Stimulated activated CD4-positive, alpha-beta T cell treated with anti-CD3 and anti-CD28 coated beads, TNF-alpha, amount 100 ng/mL, for 48 hours (primary cell): ENCODE measurements at places on chromosomes 13 and 19.

DNA sequence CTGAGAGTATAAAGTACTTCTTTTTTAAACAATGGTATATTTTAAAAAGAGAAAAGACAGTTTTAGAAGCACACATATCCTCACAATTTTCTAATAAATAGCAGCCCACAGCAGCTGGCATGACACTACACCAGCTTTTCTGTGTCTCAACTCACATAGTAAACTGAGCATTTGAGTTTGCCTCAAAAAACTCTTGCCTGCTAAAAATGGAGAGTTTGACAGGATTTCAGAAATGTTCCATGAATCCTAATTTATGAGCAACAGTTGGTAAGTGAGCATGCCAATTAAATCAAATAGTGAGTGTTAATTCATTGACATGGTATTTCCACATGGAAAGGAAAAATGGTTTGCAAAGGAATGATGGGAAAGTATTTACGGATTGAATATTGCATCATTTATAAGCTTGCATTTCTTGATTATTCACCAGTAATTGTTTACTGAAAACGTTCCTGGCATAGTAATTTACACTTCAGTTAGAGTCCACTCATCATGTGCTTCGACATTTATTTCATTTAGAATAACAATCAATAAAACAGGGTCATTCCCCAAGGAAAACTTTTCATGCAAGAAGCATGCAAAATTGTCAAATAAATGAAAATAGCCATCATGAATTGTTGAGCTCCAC, 323.0 kb downstream of the EFNB2 start:
- DNase-seq: no peak

GRCh38 chr13:25862156-25862555, 189.7 kb downstream of the SHISA2 start:
- DNase-seq: no peak

DNA sequence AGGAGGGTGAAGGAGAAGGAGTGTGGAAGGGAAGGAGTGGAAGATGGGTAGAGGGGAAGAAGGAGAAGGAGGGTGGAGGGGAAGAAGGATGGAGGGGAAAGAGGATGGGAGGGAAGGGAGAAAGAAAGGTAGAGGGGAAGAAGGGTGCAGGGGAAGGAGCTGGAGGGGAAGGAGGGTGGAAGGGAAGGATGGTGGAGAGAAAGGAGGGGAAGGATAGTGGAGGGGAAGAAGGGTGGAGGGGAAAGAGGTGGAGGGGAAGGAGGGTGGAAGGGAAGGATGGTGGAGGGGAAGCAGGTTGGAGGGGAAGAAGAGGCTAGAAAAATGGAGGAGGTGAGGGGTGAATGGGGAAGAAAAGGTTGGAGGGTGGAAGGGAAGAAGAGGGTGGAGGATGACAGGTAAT, 927.9 kb downstream of the UQCRFS1 start:
- DNase-seq: no peak

DNA sequence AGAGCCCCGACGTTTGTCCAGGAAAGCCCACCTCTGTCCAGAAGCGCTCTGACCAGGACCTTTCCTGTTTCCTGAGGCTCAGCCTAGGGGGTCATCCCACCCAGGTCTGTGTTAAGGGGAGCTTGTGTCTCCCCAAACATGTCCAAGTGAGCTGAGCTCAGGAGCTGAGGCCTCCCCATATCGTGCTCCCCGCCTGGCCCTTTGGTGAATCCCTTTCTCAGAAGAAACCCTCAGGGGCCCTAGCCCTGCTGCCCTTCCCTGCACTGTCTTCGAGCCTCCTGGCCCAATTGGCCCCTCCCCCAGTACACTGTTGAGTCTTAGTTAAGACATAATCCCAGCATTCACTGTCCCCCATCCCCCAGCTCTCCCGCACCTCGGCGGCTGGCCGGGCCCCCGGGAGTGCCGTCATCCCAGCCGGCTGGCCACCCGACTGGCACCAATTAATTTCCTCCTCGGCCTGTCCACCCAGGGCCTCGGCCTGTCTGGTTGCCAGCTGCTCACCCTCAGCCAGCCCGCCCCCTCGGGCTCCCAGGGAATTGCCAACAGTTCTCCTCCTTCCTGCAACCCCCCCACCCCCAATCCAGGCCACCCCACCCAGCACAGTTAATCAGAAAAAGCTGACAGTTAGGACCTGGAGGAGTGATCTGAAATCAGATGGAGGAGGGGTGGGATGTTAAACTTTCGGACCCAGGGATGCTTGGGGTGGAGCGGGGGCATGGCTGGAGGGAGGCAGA, 13.6 kb downstream of the IER2 start:
- DNase-seq: no peak

- DNase-seq: no peak
These were observed 769.1 kb downstream of the PCDH9 start for GRCh38 chr13:66461021-66461420.

- no peak for DNase-seq
These were observed 4.0 kb upstream of the DLEU7 start for GRCh38 chr13:50847501-50847900.

GRCh38 chr13:49208619-49209018, 11.5 kb upstream of the MLNR start:
- no peak for DNase-seq

- no peak for DNase-seq
These were observed 43.6 kb downstream of the DOCK9 start for GRCh38 chr13:98934243-98934642.

DNA sequence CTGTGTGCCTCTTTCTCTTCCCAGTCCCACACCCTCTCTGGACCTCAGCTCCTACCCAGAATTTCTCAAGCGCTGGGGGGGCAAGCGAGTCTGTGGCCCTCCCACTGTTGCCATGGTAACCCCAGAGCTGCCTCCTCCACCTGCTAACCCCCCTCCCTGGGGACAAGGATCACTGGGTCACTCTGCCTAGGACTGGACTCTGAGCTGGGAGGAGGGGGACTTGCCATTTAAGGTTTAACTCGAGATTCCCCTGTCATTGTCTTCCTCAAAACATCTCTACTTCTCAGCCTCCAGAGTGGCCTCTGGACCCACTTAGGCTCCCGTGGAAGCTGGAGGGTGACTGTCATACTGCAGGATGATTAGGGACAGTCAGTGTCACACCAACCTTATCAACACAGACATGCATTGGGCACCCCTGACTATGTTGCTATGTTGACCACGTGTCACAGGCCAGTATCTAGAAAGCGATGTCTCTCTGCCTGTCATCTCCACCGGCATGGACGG, 2.2 kb downstream of the PALM3 start:
- no peak for DNase-seq

- no peak for DNase-seq
These were observed 595.8 kb downstream of the PCDH9 start for GRCh38 chr13:66634384-66634783.

- no peak for DNase-seq
These were observed 603 bp downstream of the ZC3H13 start for GRCh38 chr13:46051968-46052318.

GRCh38 chr13:43629691-43630480, 156.9 kb downstream of the ENOX1 start:
- no peak for DNase-seq

GRCh38 chr13:26254583-26255111, 718 bp downstream of the CDK8 start:
- DNase-seq: peak; percentile 15

DNA sequence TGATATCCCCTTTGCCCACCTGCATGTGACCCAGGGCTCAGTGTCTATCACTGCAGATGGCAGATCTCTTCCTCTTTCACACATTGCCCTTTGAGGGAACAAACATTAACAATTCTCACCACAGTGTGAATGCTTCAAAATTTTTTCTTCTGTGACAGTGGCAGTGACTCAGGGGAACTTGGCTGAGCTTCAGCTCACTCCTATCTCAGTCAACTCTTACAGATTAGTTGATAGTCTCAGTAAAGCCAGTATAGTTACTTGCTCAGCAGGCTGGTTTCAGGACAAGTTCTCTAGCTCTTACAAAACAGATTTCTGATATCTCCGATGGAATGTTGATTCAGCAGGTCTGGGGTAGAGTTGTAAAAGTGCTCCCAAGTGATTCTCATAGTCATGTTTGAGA, 166.9 kb downstream of the DLEU7 start:
- DNase-seq: no peak

GRCh38 chr13:111166882-111167675, 52.0 kb downstream of the ARHGEF7 start:
- DNase-seq: no peak

DNA sequence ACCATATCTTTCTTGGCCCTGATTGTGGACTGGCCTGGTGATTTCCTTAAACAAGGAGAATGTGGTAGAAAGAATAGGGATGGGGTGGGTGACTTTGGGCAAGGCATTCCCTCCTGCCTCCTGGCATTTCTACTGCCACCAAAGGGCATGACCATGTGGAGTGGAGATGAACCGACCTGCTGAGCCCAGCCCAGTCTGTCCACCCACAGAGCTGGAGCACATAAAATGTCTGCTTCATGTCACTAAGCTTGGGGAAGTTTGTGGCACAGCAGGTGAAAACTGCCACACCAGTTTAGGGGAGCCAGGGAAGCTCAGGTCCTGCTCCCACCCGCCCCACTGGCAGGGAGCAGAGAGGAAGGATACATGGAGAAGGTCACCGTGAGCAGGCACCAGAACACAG, 6.3 kb downstream of the TMEM161A start:
- no peak for DNase-seq

DNA sequence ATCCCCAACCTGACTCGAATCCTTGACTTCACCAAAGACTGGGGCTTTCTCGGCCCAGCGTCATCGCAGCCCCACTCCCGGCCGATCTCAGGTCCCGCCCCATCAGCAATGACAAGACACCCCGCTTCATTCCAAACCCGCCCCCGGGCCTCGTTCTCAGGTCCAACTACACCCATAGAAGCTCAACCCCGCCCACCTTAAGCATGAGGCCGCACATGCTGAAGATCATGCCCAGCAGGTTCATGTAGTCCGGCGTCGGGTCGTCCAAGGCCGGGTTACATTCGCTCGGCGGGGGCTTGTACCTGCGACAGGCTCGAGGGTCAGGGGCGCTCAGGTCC, 2.3 kb downstream of the WDR83 start:
- peak; percentile 61 for DNase-seq

DNA sequence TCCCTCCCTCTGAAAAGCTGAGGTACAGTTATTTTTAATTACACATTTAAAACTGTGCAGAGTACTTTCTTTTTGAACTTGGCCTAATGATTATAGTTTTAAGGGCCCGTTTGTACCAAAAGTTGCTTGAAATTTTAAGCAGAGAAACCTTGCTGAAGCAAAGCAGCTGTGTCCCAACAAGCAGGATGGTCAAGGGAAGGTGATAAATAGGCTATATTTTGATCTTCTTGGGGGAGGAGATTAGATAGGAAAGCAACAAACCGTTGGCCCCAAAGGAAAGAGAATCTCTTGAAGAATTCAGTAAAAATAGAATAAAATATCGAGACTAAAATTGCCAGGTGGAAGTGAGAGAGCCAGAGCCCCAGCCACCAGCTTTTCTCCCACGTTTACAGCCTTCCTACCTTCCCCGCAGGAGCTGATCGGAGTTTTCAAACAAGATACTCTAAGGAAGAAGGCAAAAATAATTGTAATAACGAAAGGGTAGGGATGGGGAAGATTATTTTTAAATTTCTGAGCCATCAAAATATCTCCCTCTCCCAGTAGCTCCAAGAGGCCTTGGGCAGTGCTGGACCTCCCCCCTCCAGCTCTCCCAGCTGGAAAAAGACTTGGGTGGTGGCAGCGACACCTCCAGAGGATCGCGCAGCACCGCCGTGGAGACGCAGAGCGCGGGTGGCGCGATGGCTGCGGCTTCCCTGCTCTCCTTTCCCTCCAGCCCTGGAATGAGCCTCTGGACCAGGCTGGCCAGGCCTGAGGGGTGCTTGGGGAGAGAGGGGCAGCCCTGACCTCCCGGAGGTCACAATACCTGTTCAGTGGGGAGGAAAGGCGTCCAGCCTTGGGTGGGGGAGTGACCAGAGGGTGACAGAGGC, 5.8 kb downstream of the ZIC2 start:
- DNase-seq: no peak

- DNase-seq: peak; percentile 63
These were observed 62.6 kb downstream of the KDM4B start for GRCh38 chr19:5031231-5032100.

GRCh38 chr13:34864671-34865070, 77.4 kb upstream of the NBEA start:
- no peak for DNase-seq

GRCh38 chr13:40438999-40439797, 227.2 kb downstream of the FOXO1 start:
- DNase-seq: no peak

DNA sequence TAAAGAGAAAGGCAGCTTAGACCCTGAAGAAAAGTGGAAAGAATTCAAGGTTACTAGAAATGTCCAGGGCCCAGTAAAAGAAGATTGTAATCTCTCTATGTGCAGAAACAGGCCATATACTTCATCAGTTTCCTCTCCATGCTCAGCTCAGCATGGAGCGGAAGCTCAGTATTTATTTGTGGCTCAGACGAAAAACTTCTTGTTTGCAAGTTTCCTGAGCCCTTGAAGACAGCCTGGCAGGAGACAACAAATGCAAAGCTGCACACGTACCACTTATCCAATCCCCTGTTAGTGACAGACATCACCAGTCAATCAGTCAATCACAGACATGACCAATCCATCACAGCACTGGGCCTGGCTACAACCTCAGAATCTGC, 8.1 kb upstream of the KLF2 start:
- DNase-seq: no peak

GRCh38 chr19:1247748-1248138, 640 bp upstream of the MIDN start:
- no peak for DNase-seq
